ENCODE measurements at places on chromosomes 2 and 18.

- DNase-seq = no peak
These were observed 220.2 kb upstream of the CCDC68 start for GRCh38 chr18:55179425-55179824.

DNA sequence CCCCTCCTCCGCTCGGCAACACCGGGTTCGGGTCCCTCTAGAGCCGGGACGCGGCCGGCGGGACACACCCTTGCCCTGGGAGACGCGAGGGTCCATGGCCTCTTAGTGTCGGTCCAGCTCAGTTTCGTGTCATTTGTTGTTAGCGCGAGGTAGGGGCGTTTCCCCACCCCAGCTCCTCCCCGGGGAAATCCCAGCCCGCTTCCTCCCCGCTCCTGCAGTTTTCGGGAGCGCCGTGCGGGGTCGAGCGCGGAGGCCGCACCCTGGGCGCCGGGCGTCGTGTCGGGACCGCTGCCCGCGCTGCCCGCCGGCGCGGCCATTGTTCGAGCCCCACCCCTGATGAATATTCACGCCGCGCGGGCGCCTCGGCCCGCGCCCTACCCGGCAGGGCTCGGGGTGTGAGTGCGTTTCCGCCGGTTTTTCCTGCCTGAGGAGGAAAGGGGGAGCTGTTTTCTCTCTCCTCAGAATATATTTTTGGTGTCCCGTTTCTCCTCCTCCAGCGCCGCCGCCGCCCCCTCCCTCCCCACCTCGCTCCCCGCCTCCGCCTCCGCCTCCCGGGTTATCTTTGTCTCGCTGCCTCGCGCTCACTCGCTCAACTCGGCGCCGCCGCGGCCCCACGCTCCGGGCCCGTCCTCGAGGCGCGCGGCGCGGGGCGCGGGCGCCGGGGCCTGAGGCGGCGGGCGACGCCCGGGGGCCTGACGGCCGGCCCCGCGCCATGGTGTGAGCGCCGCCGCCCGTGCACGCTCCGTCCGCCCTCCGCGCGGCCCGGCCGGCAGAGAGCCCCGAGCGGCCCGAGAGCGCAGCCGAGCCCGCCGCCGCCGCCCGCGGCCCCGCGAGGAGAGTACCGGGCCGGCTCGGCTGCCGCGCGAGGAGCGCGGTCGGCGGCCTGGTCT, at the start of gene MAP4K4:
MAP4K4 (plus strand) TSS at position 584 of the 890 bp plus-strand sequence. CDS start 374 bp downstream, outside the sequence.
- DNase-seq = peak; percentile 27

DNA sequence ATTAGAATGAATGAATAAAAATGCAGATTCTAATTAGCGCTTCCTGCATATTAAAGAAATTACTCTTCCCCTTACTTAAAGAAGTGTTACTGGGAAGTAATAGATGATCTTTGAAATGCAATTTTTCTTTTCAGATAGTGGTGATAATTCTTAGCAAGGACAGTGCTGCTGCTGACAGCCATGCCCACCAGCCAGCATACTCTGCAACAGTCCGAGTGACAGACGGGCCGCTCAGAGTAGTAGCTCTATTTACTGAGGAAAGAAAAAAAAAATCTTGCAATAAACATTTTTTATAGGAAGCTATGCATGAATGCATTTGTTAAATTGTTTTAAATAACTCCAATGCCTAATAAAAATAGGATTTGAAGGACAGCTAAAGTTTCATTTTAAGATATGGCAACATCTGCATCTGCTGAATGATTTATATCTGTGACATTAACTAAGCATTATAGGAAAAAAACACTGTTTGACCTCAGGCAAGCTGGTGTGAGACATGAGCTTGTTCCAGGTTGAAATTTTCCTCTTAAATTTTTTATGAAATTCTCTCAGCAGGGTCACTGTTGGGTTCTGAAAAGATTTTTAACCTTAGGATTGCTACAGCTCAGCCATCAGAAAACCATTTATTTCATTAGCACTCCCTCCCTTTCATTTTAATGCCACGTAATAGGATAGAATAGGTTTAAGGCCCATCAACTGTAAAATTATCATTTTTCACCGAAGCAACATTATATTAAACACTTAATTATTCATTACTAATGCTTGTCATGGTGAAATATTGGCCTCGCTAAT, 393.8 kb downstream of the DCDC2C start:
- DNase-seq = no peak

DNA sequence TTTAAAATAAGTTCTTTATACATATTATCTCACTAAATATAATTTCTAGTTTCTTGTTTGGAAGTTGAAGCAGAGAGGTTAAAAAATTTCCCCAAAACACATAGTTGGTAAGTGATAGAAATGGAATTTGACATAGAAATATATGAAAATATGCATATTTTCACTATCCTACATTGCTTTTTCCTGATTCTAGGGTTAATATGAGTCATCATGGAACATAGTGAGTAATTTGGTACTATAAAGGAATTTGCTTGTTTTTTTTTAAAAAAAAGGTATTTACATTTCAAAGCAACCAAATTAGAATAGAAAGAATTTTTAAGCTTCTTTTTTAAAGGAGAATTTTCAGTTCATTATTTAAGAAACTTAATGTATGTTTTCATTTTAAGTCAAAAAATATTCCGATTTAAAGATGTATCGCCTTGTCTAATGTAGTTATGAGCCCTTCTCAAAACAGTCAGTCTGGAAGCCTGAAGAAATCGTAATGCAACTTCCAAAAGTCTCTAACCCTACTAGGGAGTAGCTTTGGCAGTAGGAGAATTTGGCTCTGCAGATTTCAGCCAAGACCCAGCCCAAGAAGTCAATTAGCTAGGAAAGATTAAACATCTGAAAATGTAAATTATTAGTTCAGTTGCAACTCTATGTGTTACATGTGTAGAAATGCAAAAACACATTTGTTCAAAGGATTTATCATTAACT, 147.3 kb downstream of the RDH14 start:
- no peak for DNase-seq

GRCh38 chr2:165825041-165825440, 31.0 kb upstream of the GALNT3 start:
- no peak for DNase-seq

GRCh38 chr2:43133708-43134570, 92.5 kb downstream of the ZFP36L2 start:
- peak; percentile 50 for DNase-seq

- no peak for DNase-seq
These were observed 20.7 kb downstream of the PRKCE start for GRCh38 chr2:45672138-45672537.

DNA sequence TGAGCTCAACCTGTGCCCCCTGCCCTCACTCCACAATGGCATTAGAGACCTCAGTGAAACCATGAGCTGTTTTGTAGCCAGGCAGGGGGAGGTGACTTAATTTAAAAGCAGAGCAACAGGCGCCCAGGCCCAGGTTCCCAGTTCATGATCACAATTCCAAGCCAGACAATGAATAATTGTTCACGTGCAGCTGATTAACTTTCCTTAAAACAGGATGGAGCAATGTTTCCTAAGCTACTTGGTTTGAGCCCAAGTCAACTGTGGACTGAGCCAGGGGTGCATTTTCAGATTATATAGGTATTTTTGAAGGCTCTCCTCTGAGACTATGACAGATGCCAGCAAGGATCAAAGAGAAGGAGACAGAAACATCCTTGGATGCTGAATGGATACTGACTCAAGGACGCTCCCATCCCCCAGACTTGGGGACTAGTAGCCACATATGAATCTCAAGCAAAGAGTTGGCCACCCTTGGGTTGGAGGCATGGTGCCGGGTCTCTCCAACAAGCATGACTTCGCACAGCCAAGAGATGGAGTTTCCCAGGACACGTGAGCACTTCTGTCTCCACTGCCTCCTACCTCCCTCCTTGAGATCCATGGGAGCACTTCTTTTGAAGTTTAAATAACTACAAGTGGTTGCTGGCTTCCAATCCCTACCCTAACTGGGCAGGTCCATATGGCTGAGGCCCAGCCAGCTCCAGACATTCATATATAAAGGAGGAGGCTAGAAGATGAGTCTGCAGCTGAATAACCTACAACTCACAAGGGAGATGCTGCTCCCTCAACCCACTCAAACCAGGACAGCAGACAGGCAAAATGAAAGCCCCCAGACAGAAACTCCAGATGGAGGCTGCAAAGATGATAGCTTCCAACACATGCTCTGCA, 12.7 kb downstream of the SMAD7 start:
- no peak for DNase-seq

DNA sequence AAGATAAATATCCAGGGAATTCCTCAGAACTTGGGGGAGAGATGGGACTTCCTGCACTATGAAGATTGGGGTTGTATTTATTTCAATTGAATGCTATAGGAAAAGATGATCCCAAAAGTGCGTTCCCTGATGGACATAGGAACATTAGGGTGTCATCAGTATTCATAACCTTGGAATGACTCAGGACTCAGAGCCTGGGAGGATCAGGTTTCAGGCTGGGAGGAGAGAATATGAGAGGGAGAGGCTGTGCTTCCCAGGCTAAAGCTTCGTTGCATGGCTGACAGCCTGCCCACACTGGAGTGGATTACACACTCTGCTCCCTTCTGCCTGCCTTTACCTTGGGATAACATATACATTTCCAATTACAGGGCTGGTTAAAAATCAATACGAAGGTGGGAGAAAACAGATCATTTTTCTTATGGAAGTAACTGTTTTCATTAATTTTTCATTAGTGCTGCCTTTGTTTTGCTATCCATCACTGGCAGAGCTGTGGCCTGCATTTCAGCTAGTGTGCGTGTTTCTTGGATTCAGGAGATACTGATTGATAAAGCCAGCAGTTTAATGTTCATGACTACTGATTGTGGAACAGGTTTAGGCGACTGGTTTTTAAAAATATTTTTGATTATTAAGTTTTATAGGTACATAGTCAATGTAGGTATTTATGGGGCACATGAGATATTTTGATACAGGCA, 118.7 kb downstream of the KCTD1 start:
- DNase-seq = no peak

DNA sequence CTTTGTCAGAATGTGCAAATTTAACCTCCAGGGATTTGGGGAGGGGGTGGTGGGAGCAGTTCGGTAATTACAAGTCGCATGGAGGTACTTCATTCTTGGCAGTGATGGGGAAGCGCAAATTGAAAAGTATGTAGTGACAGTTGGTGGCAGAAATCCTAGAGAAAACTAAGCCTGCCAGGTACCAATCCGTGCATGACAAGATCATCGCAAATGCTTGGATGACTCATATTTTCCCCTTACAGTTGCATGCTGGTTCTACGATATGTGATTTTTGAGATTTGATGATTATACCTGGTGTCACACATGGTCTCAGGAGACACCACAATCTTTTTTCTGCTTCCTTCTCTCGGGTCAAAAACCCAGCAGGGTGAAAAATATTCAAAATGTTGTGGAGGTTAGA, 479.7 kb upstream of the ID2 start:
- DNase-seq = no peak

GRCh38 chr2:106782681-106783080, 103.3 kb downstream of the ST6GAL2 start:
- DNase-seq = no peak

GRCh38 chr2:168490015-168490874, 34.2 kb downstream of the CERS6 start:
- no peak for DNase-seq

DNA sequence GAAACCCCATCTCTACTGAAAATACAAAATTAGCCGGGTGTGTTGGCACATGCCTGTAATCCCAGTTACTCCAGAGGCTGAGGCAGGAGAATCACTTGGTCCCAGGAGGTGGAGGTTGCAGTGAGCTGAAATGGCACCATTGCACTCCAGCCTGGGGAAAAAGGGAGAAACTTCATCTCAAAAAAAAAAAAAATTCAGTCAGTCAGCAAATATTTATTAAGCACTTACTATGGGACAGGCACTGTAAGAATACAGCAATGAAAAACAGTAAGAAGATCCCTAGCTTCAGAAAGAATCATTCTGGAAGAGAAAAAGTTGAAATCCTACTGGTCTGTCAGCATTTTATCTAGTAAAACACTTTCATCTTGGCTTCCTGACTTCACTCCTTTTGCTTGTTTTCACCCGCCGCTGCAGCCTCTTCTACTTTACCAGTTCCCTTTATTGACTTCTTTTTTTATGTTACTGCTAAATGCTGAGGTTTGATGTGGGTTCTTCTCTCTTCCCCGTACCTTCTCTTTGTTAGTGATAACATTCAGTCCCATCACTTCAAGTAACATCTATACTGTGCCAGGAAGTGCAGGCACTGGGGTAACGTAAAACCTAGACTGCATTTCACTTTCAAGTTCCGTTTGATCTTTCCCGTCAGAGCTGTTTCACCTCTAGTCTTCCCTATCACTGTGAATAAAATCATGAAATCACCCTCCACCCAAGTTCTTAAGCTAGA, 10.8 kb upstream of the TAF4B start:
- no peak for DNase-seq

DNA sequence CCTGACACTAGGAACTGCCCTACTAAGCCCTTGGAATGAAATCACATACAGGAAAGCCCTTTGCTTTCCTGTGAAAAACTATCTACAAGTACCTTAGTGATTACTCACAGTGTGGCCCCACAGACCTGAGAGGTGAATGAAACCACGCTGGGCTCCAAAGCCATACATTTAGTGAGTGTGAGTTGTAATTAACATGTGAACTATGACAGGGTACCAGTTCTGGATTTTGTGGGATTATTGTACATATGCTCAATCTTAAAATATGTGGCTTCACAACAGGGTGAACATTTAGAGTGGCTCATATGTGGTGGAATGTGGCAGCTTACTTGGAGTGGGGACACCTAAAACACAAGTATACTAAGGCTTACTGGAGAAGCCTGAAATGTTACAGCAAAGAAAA, 12.3 kb downstream of the KCTD1 start:
- DNase-seq = no peak

- DNase-seq = no peak
These were observed 141.6 kb downstream of the HDAC4 start for GRCh38 chr2:239259173-239259572.

DNA sequence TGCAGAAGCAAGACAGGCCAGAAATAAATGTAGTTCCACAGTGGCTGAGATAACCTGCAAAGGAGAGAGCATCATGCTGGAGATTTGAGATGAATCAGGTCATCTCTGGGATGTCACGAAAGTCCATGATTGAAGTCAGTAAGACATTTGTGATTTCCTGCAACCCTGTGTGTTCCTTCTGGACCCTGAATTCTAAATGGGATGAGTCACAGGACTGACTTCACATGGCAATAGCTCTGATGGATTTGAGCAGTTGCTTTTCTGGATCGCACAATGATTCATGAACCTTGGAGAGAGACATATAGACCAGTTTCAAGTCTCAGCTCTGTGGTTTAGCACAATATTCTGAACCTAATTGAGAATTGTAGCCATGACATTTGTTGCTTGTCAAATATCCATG, 102.9 kb downstream of the TSN start:
- no peak for DNase-seq
